ENCODE measurements at places on chromosomes 3 and 15. TPM values are rescaled to one million over a fixed set of nuclear protein-coding genes. Genes with fewer than 3 reads are reported as not detected.

The XCR1 gene
- total RNA-seq, result not detected

The THAP10 gene
- total RNA-seq, result not detected

The ISLR2 gene
- total RNA-seq, result not detected

The PIGBOS1 gene
- 15.2 TPM for total RNA-seq

The POC1A gene
- 19.1 TPM for total RNA-seq

The ATP6V1A gene
- total RNA-seq, result 35.7 TPM

The TRAIP gene
- total RNA-seq, result 18.5 TPM

The ZNF197 gene
- 14.4 TPM for total RNA-seq

The MPI gene
- total RNA-seq, result 99.3 TPM

The RNF168 gene
- total RNA-seq, result 39.0 TPM

The ARHGEF3 gene
- total RNA-seq, result 102 TPM

The PIK3CB gene
- total RNA-seq, result 11.9 TPM

The ZNF770 gene
- 40.2 TPM for total RNA-seq

The EXD1 gene
- total RNA-seq, result not detected

The NUP210 gene
- 171 TPM for total RNA-seq

The ISLR gene
- total RNA-seq, result not detected

The GALNT15 gene
- total RNA-seq, result not detected

The HHLA2 gene
- 18.0 TPM for total RNA-seq

The CACNA2D3 gene
- not detected for total RNA-seq

The RASL12 gene
- not detected for total RNA-seq

The ACAP2 gene
- total RNA-seq, result 66.0 TPM

Data from activated naive CD4-positive, alpha-beta T cell treated with anti-CD3 and anti-CD28 coated beads, Interleukin-2, amount 10 ng/mL, durations not matched to agents 5 hours and 36 hours (primary cell).